ENCODE measurements at places on chromosomes 2 and 18.
A peak's percentile ranks its signal among the peaks of the same experiment; 100 is the strongest.

DNA sequence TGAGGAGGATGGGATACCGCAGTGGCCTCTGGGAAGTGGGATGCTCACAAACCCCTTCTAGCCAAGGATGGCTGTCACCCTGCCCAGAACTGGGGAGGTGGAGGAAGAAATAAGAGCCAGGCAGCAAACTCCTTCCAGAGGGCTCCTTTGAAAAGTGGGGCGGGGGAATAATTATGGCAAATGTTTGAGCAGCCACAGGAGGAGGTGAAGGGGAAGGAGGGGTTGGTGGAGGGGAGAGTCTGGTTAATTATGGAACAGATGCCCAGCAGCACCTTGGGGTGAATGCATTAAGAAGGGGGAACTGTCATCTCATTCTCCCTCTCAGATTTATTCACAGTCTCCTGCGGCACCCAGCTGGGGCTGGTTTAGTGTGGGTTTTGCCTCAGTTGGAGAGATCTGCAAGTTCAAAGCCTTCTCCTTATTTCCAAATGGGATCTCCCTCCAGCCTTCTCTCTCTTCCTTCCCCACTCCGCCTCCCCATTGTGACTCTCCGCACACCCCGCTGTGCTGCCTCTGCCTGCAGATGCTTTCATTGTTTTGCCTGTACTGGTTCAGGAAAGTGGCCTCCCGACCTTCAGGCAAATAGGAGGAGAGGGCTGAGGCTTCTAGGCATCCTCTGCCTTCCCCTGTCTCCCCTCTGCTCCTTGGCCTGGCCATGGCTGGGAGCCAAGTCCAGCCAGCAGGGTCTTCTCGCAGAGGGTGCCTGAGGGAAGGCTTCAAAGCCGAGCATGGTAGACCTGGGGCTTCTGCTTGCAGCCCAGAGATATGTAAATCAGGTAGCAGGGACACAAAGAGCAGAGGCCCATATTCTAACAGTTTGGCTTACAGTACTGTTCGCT is 457.2 kb upstream of the MEX3C start:
- no peak for DNase-seq

GRCh38 chr2:110717734-110718133 is 14.6 kb upstream of the ACOXL start:
- DNase-seq = no peak

- DNase-seq = no peak
Measured at GRCh38 chr2:208311321-208311720, 45.3 kb downstream of the PIKFYVE start.

GRCh38 chr2:126748188-126748760 is 92.3 kb downstream of the GYPC start:
- no peak for DNase-seq

- no peak for DNase-seq
Measured at GRCh38 chr2:14358339-14358738, 274.2 kb upstream of the LRATD1 start.

GRCh38 chr2:143505542-143505941 is 376.3 kb downstream of the ARHGAP15 start:
- no peak for DNase-seq

DNA sequence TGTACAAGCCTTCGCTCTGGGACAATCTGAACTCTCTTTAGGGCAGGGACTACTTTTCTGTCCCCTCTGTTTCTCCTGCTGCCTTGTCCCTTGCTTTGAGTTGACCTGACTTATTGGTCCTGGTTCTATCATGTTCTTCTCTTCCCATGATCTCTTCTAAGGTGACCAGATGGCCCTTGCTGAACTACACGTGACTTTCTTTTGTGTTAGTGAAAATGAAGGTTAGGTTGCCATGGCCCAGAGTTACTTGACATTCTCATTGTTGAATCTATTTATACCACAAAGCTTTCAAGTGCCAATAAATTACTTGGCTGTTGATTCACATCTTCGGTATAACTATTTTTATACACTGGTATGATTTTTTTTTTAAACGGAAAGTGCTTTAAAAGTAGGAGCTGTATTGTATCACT is 24.4 kb downstream of the MRPL33 start:
- DNase-seq = no peak

- no peak for DNase-seq
Measured at GRCh38 chr2:168422584-168422983, 33.5 kb upstream of the CERS6 start.

DNA sequence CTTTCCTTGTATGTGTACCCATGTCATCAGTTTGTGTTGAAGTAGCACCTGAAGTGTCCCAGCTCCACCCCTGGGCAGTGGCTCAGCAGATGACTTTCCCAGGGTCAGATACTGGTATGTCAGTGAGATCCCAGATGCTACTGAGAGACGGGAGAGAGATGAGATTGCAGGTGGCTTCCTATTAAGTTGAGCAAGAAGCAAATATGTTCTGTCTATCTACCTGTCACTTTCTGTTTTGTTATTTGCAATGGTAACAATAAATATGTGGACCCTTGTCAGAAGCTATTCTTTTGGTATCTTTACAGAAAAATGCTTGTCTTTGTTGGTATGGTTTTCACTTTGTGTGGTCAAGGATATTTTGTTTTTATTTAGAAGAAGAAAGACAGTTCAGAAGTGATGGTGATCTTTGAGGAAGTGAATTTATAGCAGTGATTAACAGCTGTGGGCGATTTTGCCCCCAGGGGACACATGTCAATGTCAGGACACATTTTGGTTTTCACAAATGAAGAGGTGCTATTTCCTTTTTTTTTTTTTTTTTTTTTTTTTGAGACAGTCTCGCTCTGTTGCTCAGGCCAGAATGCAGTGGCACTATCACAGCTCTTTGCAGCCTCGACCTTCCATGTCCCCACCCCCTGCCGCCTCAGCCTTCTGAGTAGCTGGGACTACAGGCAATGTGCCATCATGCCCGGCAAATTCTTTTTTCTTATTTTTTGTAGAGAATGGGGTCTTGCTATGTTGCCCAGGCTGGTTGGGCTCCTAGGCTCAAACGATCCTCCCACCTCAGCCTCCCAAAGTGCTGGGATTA is 21.4 kb downstream of the MGAT5 start:
- no peak for DNase-seq

DNA sequence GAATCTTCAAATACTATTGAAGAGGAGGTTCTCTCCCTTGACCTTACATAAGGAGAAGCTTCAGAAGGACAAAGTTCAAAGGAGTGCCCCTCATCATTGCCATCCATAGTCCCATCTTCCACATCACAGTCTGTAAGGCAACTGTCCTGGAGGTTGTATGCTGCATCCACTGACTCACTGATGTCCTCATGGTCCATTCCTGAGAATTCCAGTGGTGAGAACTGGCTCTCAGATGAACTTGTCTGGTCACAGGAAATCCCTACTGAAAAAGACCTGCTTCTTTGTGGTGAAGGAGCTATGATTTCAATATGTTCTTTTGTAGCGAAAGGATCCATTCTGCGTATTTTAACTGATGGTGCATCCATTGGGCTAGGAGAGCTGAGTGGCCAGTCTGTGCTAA is 52.2 kb downstream of the EIF2AK3 start:
- no peak for DNase-seq

- DNase-seq = no peak
Measured at GRCh38 chr2:24723665-24724064, 69.5 kb downstream of the PTRHD1 start.

DNA sequence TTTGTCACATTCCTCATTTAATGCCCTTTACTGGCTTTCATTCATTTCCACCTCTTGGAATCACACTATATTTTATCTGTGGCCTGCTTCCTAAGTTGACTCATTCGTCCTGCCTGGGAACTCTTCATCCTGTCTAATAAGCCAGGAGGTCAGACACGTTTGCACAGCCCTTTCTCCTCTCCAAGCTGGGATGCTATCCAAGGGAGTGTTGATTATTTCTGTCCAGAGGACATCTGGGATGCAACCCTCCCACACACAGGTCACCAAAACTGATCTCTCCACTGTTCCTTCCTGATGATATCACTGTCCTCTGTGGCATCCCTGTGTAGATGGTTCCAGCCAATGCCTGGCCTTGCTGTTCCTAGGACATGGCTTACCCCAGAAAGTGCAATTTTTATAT is 79.8 kb upstream of the NOSTRIN start:
- no peak for DNase-seq

DNA sequence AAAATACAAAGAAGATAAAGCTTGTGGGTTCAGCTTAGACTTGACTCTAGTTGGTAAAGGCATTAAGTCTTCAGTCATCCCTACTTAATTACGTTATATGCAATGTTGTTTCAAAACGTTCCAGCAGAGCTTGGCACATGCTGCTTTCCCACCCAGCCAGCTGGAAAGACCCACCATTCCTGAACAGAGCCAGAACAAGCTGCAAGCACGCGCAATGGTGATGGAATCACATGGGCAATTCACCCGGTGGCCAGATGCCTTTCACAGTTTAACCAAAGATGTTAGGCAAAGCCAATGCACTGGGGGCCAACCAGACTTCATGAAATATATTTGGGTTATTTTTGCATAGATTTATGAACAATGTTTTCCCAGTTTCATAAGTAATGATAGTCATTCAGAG is 123.4 kb upstream of the CDH20 start:
- no peak for DNase-seq

- no peak for DNase-seq
Measured at GRCh38 chr2:34731292-34731691, 1132.2 kb upstream of the FAM98A start.

DNA sequence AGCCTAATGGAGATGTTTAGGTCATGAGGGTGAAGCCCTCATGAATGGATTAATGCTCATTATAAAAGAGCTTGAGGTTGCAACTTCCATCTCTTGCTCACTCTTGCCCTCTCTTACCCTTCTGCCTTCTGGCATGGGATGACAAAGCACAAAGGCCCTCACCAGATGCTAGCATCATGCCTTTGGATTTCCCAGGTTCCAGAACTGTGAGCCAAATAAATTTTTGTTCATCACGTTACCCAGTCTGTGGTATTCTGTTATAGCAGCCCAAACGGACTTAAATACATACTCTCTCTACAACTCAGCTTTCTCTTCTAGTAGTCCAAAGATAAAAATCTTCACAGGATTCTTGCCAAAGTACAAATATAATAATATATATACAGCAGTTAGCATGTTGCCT is 75.8 kb downstream of the LNPK start:
- peak; percentile 7 for DNase-seq

- DNase-seq = no peak
Measured at GRCh38 chr2:200483729-200484198, 26.1 kb downstream of the KCTD18 start.

- no peak for DNase-seq
Measured at GRCh38 chr2:127568128-127568527, 32.6 kb downstream of the MYO7B start.

DNA sequence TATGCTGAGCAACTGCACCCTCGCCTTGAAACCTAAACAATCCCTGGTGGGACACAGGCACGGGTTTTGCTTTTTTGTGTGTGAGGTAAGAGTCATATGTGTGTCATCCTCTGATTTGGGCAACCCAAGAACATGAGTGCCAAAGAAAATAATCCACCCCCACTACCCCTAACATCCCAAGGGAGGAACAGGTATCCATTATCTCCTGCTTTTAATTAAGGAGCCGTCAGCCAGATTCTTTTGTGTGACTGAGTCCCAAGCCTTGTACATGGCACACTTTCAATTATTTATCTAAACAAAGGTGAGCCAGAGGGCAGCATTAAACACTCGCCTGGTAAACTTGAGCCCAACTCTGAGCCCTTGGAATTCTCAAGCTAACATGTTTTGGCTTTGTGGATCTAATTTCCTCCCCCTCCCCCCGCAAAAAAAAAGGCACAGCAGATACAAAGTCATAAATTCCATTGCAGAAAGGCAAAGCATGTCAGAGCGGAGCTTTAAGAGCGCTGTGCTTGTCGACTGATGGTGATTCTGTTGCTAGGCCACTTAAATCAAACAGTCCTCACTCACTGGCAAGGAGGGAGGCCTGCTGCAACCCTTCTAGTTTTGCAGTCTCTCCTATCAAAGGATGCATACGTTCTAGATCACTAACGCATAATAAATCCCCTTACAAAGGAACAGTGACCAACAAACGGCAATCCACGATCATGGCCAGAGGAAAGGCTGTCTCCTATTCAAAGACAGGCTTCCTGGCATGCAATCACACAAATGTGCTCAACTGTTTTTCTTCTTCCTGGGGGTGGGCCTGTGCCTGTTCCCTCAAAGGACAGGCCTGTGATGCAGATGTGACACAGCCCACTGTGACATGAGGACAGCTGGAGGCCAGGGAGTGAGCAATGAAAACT is 143.5 kb upstream of the LMAN1 start:
- peak; percentile 88 for DNase-seq

DNA sequence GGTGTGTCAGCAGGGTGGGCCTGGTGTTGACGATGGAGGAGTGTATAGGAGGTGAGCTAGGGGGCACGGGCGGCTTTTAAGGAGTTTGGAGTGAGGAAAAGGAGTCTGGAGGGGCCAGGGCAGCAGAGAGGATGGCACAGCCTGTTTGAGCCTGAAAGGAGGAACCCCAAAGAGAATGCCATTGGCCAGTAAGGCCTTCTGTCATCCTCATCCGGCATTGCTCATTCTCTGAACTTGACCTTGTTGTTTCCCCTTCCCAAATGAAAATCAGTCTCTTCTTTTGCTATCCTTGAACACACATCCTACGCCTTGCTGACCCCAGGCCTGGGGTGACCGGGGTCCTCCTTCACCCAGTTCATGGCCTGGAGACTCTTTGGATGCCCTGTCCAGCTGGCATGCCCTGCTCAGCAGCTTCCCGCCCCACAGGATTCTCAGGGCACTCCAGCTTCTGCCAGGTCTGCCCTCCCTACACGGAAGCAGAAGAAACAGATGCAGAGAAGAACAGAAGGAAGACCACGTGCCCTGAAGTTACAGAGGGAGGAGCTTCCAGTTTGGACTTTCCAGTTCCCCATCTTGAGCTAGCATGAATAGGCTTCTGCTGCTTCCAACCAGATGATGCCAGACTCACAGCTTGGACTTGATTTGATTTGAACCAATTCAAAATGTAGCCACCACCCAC is 20.5 kb upstream of the KIF3C start:
- no peak for DNase-seq

GRCh38 chr18:45801416-45802004 is 24.0 kb upstream of the SIGLEC15 start:
- DNase-seq = no peak

- no peak for DNase-seq
Measured at GRCh38 chr2:190879474-190880377, 895 bp upstream of the GLS start.

DNA sequence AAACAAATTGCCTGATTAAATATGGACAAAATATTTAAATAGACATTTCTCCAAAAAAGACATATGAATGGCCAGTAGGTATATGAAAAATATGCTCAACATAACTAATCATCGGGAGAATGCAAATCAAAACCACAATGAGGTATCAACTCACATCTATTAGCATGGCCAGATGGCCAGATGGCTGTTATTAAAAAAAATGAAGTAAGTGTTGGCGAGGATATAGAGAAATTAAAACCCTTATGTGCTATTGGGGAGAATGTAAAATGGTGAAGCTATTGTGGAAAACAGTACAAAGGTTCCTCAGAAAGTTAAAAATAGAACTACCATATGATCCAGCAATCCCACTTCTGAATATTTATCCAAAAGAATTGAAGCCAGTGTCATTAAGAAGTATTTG is 272.3 kb upstream of the ZNF804A start:
- no peak for DNase-seq

GRCh38 chr2:98924910-98925309 is 11.1 kb downstream of the CRACDL start:
- DNase-seq = no peak

Data from fibroblast of skin of left quadriceps (primary cell).